ENCODE measurements at places on chromosomes 4 and X. TPM values are rescaled to one million over a fixed set of nuclear protein-coding genes. Genes with fewer than 3 reads are reported as not detected.

Gene HELQ
- total RNA-seq, result 22.8 TPM

Gene SUPT20HL2
- total RNA-seq, result not detected

Gene EXOC1
- total RNA-seq, result 75.8 TPM

Gene BOD1L1
- total RNA-seq, result 45.2 TPM

Gene EIF1AX
- total RNA-seq, result 91.7 TPM

Gene SLC49A3
- total RNA-seq, result 0.82 TPM

Gene EMD
- 13.9 TPM for total RNA-seq

Gene TCP11X1
- total RNA-seq, result not detected

Gene ATP7A
- 15.1 TPM for total RNA-seq

Gene IGSF1
- total RNA-seq, result 0.82 TPM

Gene GPAT3
- not detected for total RNA-seq

Gene RIBC1
- 0.41 TPM for total RNA-seq

Gene AFM
- not detected for total RNA-seq

Gene SLC7A11
- 33.0 TPM for total RNA-seq

Gene ARR3
- not detected for total RNA-seq

Gene FBXL5
- total RNA-seq, result 219 TPM

Gene SLC9B1
- 5.7 TPM for total RNA-seq

Gene ZNF630
- total RNA-seq, result 8.6 TPM

Gene RAI2
- 2.9 TPM for total RNA-seq

Measured in frontal cortex (tissue), 4 donors.